Hematopoietic multipotent progenitor cell treated with erythropoietin and hydrocortisone succinate and interleukin-3 and kit ligand, for 15 days (in vitro differentiated cells): ENCODE measurements at places on chromosomes 5 and 9.
A peak's percentile ranks its signal among the peaks of the same experiment; 100 is the strongest.

- DNase-seq, result no peak
Measured at GRCh38 chr5:181039471-181039870, 595 bp upstream of the BTNL9 start.

DNA sequence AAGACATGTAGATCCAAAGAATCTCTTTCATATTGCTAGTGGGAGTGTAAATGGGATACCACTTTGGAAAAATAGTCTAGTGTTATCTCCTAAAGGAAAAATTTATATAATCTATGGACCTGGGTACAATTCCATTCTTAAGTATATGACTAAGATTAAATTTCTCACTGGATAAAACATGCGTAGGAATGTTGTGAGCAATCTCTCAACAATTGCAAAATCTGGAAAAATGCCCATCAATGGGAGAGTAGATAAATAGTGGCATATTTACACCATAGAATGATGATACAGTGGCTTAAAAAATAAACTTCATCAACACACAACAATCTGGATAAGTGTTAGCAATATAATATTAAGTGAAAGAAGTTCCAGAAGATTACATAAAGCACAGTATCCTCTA lies 469.5 kb downstream of the MAN2A1 start:
- no peak for DNase-seq

DNA sequence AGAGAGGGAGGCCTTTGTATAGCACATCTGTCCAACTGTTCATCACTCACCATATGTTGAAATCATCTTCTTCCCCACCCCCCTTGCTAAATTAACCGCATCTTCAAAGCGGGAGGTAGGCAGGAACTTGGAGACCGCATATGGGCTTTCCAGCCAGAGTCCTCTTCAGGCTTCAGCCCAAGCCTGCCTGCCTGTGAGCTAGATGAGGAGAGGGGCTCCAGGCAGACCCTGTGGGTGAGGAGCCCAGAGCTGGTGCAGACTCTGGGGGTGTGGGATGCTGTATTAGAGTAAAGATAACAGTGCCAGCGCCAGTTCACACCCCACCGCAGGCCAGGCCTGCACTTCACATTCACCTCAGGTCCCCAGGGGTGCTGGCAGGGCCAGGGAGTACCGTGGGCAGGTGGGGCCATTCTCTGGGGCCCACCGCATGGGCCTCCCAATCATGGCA lies 16.2 kb downstream of the PRRC2B start:
- no peak for DNase-seq

- DNase-seq, result no peak
Measured at GRCh38 chr5:146082798-146083197, 22.6 kb downstream of the PLAC8L1 start.

- peak; percentile 73 for DNase-seq
Measured at GRCh38 chr9:87714819-87715218, 11.1 kb upstream of the CTSL start.
